ENCODE measurements at places on chromosomes 1 and 21.

DNA sequence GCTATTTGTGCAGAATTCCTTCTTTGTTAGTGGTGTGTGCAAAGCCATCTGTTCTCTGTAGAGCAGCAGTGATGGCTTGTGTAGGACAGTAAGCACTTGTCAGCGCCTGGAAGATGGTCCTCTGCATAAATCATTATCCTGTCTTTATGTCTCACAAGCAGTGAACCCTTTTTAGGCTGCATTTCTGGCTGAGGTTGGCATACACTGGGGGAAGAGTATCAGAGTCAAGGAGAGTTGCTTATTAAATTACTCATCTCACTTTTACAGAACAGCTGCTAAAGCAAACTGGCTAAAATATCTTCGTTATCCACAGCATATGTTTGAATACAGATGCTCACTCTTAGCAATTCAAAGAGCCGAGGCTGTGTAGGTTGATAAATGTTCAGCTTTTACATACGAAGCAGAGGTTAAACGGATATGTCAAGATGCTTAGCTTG is 54.6 kb upstream of the NCAM2 start:
- no peak for DNase-seq

GRCh38 chr1:65068202-65069010 is 79.6 kb upstream of the AK4 start:
- peak; percentile 29 for DNase-seq

DNA sequence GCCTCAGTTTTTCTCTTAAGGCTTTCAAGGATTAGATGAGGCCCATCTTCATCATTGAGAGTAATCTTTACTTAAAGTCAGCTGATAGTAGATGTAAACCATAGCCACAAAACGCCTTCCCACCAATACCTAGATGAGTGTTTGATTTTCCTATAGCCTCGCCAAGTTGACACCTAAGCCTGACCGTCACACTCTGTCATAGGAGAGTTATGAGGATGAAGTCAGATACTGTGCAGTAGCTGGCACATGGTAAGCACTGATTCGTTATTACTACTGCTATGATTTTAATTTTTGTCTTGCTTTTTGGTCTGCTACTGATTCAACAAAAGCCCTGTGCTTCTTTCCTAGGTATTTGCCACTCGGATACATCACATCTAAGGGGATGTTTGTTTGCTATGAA is 395.5 kb downstream of the RPS6KC1 start:
- DNase-seq: no peak

GRCh38 chr1:75394386-75395139 is 216.4 kb downstream of the SLC44A5 start:
- no peak for DNase-seq

DNA sequence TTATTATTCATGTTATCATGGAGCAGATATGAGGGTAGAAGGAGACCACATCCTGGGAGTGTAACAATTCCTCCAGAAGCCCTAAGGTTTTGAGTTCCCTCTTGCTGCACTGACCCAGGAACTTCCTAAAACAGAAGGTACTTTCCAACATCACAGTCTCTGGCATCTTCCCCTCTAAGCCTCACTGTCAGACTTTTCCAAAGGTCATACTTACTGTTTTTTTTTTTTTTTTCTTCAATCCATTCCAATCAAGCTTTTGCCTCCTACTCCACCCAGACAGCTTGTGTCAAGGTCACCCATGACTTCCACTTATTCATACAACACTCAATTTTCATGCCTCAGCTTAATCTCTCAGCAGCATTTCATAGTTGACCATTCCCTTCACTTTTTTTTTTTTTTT is 18.4 kb upstream of the UQCRHL start:
- no peak for DNase-seq

DNA sequence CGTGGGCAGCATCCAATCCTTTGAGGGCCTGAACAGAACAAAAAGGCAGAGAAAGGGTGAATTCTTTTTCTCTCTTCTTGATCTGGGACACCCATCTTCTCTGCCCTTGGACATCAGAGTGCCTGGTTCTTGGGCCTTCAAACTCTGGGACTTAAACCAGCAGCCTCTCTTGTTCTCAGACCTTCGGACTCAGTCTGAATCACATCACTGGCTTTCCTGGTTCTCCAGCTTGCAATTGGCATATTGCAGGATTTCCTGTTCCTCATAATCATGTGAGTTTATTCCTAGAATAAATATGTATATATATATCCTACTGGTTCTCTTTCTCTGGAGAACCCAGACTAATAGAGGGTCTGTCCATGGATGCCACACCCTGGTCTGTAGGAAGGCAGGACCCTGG is 16.3 kb upstream of the TENT5C start:
- no peak for DNase-seq

- no peak for DNase-seq
Observed at GRCh38 chr1:39917825-39918224, 16.1 kb upstream of the MYCL start.

- DNase-seq: no peak
Observed at GRCh38 chr1:39164256-39164655, 40.2 kb upstream of the MACF1 start.

- no peak for DNase-seq
Observed at GRCh38 chr1:101100674-101101073, 75.1 kb upstream of the DPH5 start.

DNA sequence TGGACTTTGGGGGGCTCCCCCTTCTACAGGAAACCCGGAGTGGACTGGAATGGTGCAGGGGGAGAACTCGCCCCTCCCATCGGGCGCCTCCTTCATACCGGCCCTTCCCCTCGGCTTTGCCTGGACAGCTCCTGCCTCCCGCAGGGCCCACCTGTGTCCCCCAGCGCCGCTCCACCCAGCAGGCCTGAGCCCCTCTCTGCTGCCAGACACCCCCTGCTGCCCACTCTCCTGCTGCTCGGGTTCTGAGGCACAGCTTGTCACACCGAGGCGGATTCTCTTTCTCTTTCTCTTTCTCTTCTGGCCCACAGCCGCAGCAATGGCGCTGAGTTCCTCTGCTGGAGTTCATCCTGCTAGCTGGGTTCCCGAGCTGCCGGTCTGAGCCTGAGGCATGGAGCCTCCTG is at the start of gene TNFRSF14:
TSS of gene TNFRSF14 (plus strand) at position 95 of the 401 bp plus-strand sequence. CDS start at position 389, 294 bp downstream.
- peak; percentile 50 for DNase-seq

DNA sequence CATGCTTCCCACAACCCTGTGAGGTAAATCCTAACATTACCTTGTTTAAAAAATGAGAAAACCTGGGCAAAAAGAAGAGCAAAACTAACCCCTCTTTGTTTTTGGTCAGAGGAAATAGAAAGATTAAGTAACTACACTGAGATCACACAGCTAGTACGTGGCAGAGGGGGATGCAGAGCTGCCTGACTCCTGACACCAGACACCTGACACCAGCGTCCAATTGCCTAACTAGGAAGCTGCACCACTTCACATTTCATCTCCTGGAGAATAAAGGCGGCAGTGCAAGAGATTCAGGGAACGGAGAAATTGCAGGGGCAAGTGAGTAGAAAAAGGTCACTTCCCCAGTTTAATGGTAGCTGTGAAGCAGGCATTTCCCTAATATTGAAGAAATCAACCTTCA is 229.3 kb upstream of the PTBP2 start:
- no peak for DNase-seq
